Stimulated activated CD4-positive, alpha-beta T cell treated with anti-CD3 and anti-CD28 coated beads, Interleukin-15, amount 100 ng/mL, for 1 hour (primary cell): ENCODE measurements at places on chromosomes 13 and 19.

GRCh38 chr19:5774921-5775320 is 9.6 kb downstream of the PRR22 start:
- DNase-seq: no peak

- no peak for DNase-seq
These were observed 260.2 kb downstream of the DACH1 start for GRCh38 chr13:71606818-71607217.

DNA sequence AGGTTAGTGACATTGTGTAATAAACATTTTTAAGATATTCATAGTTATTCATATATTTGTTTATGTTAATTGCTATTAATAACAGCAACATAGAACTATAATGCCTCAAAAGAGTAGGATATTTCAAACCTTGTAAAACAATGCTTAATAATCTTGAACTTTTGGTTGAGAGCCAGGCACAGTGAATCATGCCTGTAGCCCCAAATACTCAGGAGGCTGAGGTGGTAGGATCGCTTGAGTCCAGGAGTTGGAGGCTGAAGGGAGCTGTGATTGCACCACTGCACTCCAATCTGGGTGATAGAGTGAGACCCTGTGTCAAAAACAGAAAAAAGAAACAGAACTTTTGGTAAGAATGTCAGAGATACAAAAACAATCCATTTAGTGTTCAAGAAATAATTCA is 213.9 kb upstream of the SLITRK1 start:
- no peak for DNase-seq

DNA sequence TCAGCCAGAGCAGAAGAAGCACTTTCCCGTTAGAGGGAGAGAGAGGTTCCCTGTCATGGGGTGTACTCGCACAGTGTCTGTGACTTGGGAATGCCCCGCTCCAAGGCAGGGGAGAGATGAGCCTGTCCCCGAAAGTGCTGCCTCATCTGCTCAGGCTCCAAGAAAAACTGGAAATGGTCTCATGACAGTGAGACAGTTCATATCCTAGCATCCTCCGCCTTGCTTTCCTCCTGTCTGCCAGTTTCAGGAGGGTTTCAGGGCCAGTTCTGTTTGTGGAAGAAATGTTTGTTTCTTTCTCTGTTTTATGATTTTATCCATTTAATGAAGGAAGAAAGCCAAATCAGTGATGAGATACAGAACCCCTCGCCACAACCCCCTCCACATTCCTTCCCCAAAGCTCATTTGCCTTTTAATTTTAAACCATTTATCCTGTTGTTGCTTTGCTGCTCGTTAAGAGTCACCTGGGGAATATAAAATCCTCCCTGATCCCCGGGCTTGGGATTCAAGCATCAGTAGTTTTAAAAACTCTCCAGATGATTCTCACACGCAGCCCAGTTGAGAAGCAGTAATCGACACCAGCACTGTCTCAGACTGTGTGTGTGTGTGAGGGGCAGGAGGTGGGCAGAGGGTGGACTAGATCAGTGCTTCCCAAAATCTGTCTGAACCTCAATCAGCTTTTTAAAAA is 144.6 kb upstream of the UBL3 start:
- DNase-seq: no peak

- no peak for DNase-seq
These were observed 152.4 kb downstream of the LMO7 start for GRCh38 chr13:75788481-75788981.

- DNase-seq: no peak
These were observed at the start of gene HTR2A for GRCh38 chr13:46896341-46897137. HTR2A (minus strand) TSS chr13:46897053; CDS start chr13:46895906, 1,147 bp downstream.

DNA sequence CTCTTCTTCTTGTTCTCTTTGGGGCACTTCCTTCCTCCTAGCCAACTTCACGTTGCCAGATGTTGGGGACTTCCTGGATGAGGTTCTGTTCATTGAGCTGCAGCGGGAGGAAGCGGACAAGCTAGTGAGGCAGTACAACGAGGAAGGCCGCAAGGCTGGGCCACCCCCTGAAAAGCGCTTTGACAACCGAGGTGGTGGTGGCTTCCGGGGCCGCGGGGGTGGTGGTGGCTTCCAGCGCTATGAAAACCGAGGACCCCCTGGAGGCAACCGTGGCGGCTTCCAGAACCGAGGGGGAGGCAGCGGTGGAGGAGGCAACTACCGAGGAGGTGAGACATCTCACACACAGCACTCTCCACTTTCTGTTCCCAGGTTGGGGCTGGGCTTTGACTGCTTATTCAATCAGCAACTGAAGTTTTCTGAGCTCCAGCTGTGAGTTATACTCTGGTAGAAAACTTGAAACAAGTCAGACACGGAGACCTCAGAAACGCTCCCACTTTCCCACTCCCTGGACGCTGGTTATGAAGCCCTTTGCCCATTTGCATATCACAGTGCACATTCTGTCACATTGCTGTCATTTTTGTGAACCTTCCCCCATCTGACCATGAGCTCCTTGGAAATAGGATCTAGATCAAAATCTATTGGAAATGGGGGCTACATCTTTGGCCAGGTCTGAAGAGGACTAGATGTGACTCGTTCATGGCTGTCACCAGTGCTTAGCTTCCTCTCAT is 7.2 kb upstream of the CCDC97 start:
- DNase-seq: peak; percentile 32

DNA sequence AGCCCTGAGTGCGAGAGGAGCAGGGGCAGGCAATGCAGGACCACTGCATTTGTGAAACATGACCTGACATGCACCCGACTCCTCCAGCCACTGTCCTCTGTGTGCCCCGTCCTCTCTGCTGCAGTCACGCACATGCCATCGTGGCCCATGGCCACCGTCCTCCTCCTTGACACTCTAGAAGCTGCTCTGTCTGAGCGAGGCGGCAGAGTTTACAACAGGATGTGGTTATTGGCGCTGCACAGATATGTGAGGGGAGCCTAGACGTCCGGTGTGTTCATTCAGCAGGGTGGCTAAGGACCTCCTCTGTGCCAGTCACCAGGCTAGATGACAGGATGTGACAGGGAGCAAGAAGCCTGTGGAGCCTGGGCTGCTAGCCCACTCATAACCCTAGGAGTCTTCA is 277.8 kb downstream of the FOXO1 start:
- peak; percentile 55 for DNase-seq

DNA sequence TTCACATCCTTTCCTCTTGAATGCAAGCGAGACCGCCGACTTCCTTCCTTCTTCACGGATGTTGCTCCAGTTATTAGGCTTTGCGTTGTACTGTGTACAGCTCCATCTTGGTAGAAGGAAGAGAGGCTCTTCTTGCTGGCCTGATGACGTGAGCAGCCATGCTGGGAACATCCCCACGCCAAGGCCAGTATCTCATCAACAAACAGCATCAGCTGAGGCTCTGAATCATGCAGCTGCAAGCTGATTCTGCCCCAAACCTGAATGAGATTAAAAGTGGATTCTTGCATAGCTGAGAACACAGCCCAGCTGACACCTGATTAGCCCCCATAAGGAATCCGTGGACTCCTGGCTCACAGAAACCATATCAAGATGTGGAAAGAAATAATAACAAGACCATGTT is 809.6 kb downstream of the EFNB2 start:
- no peak for DNase-seq

DNA sequence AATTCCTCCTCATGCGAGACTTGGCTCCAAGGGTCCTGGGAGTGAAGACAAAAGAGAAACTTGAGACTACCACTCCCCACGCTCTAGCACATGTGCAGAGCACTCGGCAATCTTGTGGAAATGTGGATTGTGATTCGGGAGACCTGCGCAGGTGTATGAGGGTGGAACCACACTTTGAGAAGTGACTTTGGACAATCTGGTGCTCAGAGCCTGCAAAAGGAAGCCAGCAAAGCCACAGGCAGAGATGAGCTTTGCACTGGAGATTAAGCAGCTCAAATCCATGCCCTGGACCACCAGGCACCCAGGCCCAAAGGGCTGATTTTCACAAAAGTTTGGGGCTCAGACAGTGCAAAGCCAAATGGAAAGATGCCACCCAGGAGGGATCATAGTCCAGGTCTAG is 162.5 kb upstream of the TSHZ3 start:
- DNase-seq: no peak

GRCh38 chr19:19642506-19643157 is 825 bp downstream of the GMIP start:
- no peak for DNase-seq

DNA sequence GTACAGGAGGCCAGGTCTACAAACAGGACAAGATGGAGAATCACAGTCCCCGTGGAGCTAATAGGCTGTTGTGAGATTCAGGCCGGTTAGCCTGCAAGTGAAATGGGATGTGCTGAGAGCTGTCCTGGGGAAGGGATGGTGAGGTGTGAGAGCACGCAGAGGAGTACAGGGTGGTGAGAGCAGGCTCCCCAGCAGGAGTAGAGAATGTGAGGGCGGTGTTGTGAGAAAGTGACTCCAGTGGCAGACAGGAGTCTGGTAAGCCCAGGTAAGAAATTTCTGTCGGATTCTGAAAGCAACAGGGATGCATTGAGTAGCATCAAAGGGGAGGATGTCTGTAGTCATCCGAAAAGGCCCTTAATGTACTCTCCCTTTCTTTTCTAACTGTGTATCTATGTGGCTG is 50.7 kb upstream of the GPR183 start:
- DNase-seq: no peak
